Esophagus squamous epithelium (tissue), 5 donors: ENCODE measurements at places on chromosomes 4 and X. TPM values are rescaled to one million over a fixed set of nuclear protein-coding genes. Genes with fewer than 3 reads are reported as not detected.

RGN gene
- 0.75 TPM for total RNA-seq

FGG gene
- not detected for total RNA-seq

FAM149A gene
- 2.3 TPM for total RNA-seq

XPNPEP2 gene
- 5.7 TPM for total RNA-seq

DIPK2B gene
- total RNA-seq: 11.6 TPM

TREX2 gene
- 3.4 TPM for total RNA-seq

HTR2C gene
- total RNA-seq: not detected

TMEM144 gene
- 12.2 TPM for total RNA-seq

LPAR4 gene
- not detected for total RNA-seq

PABPC1L2B gene
- not detected for total RNA-seq

PROM1 gene
- total RNA-seq: 6.7 TPM

GLOD5 gene
- not detected for total RNA-seq

KIAA1210 gene
- not detected for total RNA-seq

SH3RF1 gene
- total RNA-seq: 9.3 TPM

NUDT10 gene
- total RNA-seq: 0.95 TPM

ZAR1 gene
- total RNA-seq: not detected

DNAAF6 gene
- not detected for total RNA-seq

TMSB15A gene
- 0.95 TPM for total RNA-seq
